Kidney epithelial cell (primary cell): ENCODE measurements at places on chromosomes 7 and 10.
A peak's percentile ranks its signal among the peaks of the same experiment; 100 is the strongest.

- no peak for DNase-seq
These were observed 114.6 kb upstream of the AGK start for GRCh38 chr7:141436575-141437075.

DNA sequence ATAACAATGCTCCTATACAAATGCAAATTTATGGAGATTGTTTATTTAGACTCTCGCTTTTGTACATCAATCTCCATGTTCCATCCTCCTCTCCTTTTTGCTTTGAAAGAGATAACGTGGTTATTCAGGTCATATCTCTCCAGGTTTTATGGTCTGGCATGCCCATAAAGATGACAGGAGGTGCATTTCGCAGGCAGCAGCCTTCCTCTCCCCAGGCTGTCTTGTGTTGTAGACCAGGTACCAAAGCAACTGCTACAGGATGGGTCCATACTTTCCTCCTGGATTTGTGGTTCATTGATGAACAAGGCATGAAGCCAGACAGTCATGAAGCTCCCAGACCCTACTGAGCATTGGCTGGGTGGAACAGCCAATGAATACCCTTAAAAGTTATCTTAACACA, 400.2 kb upstream of the NPVF start:
- no peak for DNase-seq

DNA sequence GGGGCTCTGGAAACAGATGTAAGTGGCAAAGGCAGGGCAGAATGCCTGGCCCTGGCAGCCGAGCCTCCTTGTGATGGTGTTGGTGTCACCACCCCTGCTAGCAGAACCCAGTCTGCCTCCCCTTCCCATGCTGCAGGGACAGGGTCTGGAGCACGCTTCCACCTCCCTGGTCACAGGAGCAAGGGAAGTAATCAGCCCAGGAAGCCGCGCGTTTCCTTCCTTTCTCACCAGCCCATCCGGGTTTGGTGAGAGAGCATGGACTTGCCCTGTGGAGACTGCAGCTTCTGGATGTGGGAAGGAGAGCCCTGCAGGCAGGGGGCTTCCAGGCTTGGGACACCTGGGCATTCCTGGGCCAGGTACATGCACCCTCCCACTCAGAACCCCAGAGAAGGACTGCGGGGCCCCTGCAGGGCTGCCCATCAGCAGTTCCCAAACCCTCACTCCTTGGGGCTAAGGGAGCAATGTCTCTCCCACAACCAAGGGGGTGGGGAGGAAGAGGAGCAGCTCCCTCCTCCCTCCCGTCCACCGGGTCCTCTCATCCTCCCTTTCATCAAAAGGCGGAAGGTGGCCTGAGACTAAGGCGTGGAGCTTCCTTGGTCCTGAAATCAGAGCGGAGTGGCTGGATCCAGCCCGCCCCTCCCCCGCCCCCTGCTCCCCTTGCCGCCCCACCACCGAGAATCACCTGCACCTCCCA, 1.8 kb downstream of the MMRN2 start:
- DNase-seq, result no peak

GRCh38 chr7:85094046-85094725, 92.7 kb downstream of the SEMA3D start:
- no peak for DNase-seq

DNA sequence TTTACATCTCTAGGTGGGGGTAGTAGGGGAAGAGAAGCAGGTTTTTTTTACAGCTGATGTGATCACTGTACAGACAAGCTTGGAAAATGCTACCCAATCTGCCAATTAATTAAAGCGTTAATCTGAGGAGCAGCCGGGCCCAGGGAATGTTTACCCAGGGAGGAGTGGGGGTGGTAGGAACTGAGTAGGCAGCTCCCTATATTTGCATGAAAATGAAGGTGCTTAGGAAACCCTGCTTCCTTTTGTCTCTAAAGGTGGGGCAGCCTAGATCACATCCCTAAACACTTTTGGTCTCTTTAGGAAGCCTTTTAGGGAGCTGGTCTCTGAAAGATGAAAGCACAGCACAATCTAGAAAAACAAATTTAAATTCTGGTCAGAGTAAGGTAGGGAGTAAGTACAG, 53.0 kb upstream of the NFKB2 start:
- DNase-seq, result no peak

- peak; percentile 52 for DNase-seq
These were observed 78.1 kb downstream of the TPST1 start for GRCh38 chr7:66283003-66283920.

GRCh38 chr7:112745635-112746034, 44.6 kb downstream of the TMEM168 start:
- no peak for DNase-seq

DNA sequence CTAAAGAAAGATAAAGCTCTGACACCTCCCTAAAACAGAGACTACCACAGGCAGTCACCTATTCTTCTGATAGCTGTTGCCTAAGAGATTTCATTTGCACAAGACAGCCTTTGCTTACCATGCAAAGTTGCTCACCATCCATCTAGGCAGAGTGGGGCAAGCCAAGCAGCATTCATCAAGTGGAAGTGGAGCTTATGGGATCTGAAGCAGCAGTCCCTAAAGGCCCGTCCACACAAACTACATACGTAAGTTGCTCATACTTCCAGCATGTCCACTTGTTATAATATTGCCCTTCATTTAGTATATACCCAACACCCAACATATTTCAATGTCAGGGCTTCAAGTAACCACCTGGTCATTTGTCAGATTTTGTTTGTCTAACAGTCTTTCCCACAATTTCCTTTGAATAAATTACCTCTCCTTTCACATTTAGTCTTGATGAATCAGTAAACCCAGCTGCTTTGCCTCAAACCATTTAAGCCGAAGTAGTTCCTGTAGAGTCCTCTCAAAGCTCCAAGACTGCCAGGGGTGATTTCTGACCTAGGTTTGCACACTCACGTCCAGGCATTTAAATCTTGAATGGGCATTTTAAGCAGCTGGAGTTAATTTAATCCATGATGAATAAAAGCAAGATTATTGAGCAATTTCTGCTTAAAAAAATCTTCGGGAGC, 67.9 kb downstream of the ATAD1 start:
- peak; percentile 39 for DNase-seq

- DNase-seq, result peak; percentile 51
These were observed 30.2 kb upstream of the CYP26C1 start for GRCh38 chr10:93030409-93030808.

- no peak for DNase-seq
These were observed 205.8 kb downstream of the CCSER2 start for GRCh38 chr10:84534168-84534567.

DNA sequence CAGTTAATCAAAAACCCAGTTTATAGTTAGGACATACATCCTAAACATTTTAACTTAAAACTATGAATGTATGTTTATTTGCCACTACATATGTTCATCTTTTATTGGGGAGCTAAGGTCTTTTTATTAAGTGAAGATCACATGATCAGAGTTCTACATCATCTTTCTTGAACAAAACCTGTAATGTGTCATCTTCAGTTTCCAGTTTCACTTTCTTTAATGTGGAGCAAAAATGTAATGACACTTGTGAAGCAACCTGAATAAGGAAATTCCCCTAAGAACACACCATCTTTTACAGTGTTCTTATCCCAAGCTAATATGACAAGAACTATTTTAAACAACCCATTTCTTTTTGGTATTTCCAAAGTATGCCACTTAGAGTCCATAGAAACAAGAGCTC, 166.7 kb upstream of the BET1 start:
- no peak for DNase-seq

GRCh38 chr10:34830217-34830822, 15.2 kb upstream of the PARD3 start:
- DNase-seq, result no peak

GRCh38 chr10:15189133-15189885, 20.8 kb upstream of the NMT2 start:
- no peak for DNase-seq

- no peak for DNase-seq
These were observed 94.3 kb upstream of the AFAP1L2 start for GRCh38 chr10:114498413-114499111.

DNA sequence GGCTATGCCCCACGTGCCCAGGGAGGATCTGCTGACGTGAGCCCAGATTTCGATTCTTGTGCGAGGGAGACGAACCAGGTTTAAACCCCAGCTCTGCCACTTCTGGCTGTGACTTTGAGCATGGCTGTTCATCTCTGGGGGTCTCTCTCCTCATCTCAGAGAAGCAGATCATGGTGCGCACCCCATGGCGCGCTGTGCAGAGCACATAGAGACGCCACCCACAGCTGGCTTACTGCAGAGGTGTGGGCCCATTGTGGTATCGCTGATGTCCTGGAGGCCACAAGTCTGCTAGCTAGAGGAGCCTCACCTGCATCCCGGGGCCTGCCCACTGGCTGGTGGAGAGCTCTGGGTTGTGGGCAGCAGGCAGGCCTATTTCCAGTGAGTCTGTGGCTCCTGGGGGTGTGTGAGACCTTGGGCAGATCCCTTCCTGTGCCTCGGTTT, 140.5 kb downstream of the LHPP start:
- no peak for DNase-seq

- no peak for DNase-seq
These were observed 31.0 kb upstream of the DNAJB12 start for GRCh38 chr10:72385724-72386123.

GRCh38 chr10:76139431-76139830, 708.0 kb downstream of the LRMDA start:
- DNase-seq, result no peak

- no peak for DNase-seq
These were observed 326.5 kb upstream of the AOAH start for GRCh38 chr7:37050801-37051200.

GRCh38 chr7:135448753-135449152, 61.1 kb downstream of the CNOT4 start:
- no peak for DNase-seq

DNA sequence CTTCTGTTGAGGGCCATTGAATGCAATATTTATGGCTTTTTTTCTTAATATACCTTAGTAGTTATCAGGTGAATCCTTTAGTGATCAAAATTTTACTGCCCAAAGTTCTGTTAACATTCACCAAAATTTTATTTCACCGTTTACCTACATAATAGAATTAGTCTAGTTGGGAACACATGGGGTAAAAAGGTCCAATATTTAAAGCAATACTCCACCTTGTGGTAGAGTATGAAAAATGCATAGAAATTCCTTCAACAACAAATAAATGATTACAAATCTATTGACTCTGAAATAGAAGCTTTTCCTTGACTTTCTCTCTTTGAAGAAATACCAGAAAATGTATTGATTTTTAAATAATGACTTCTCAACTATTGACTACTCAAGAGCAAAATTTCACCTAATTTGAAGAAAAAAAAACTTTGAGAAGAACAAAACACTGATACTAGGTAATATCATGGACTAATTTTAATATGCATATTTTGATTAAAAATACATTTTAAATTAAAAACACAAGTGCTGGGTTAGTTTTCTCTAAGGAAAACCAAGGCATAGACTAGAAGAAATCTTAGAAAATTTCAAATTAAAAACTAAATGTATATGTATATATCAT, 43.3 kb downstream of the POLR1F start:
- no peak for DNase-seq

GRCh38 chr10:75450644-75451640, 19.5 kb downstream of the LRMDA start:
- DNase-seq, result no peak

DNA sequence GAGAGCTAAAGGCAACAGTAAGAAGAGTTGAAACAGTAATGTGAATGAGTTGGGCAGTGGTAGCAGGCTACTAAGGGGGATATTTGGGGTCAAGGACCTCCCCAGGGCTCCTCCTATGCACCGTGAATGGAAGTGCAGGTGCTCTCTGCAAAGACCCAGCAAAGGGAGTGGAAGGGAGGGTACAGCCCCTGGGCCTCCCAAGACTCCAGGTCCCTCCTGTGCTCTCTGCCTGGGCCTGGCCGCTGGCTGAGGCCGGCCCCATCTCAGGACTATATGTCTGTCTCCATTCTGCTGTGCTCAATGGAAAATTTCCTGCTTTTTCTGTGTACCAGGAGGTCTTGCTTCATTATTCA, 372.1 kb upstream of the MKI67 start:
- no peak for DNase-seq

DNA sequence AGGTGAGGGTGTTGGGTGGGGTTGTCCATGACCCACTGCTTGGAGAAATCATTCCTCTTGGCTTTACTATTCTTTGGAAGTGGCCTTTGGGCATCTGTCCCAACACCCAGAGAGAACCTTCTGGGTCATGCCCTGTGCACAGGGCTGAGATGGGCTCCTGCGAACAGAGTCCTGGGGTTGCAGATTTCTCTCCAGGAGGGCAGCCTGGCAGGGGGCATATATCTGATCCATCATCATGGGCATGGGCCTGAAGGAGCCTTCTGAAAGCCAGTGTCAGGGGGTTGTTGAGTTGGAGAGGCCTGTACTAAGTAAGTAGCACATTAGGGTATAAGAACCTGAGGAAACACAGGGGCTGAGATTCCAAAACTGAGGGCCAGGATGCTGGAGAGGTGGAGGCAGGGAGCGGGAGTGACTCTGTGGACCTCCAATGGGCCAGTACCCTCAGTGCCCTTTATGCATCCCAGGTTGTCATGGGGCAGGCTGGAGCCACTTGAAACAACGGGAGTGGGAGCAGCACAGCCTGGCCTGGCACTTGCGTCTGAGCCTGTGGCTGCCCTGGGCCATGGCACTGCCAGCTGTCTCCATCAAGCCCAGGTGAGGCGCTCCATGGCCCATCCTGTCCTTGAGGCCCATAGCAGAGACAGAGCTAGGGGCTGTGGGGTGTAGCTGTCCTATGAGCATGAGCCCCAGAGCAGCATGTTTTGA, 203.7 kb downstream of the GRID1 start:
- DNase-seq, result no peak

GRCh38 chr10:88874281-88874680, 5.8 kb upstream of the STAMBPL1 start:
- DNase-seq, result no peak

DNA sequence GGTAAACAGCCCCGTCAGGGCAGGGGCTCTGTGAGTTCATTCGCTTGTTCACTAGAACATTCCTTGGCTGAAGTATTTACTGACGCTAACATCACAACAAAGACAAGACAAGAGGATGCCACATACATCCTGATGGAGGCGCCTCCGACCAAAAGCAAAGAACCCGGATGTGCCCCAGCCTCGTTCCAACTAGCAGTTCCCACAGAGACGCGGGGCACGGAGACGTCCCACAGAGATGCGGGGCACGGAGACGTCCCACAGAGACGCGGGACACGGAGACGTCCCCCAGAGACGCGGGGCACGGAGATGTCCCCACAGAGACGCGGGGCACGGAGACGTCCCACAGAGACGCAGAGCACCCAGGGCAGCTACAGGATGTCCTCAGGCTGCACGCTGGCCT, 35.4 kb upstream of the CFAP46 start:
- DNase-seq, result no peak

GRCh38 chr10:97590748-97591495, 1.4 kb downstream of the C10orf62 start:
- DNase-seq, result no peak
